AML-193 (cell line): ENCODE measurements at places on chromosomes 7 and 10.
A peak's percentile ranks its signal among the peaks of the same experiment; 100 is the strongest.

- no peak for DNase-seq
These were observed 186.9 kb downstream of the ELFN1 start for GRCh38 chr7:1856888-1857441.

DNA sequence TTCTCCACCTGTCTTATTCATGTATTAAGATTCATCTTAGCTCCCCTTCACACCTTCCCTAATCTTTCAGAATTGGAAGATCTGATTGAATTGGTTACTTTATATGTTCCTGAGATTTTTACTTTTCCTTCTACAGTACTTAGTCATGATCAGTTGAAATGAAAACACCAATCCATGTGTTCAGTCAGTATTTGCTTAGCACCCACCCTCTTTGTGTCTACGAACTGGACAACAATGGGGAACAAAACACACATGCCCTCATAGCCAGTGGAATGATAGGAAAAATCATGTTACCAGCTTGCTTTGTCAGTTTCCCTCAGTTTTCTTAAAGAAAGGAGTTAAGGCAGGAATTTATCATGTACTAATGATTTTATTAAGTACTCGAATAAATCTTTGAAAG is 2.0 kb downstream of the MASTL start:
- DNase-seq, result no peak

- DNase-seq, result no peak
These were observed 1189.6 kb downstream of the SORCS1 start for GRCh38 chr10:105974803-105975456.

GRCh38 chr7:50228148-50228547 is 76.4 kb upstream of the IKZF1 start:
- DNase-seq, result no peak

GRCh38 chr7:3683546-3684539 is 382.8 kb downstream of the SDK1 start:
- no peak for DNase-seq

- DNase-seq, result no peak
These were observed at the start of gene NRCAM for GRCh38 chr7:108455998-108456677. TSS of gene NRCAM (minus strand) at chr7:108456436. CDS start at chr7:108240064, 216,372 bp downstream.

- no peak for DNase-seq
These were observed 131.1 kb upstream of the RSU1 start for GRCh38 chr10:16948361-16948760.

DNA sequence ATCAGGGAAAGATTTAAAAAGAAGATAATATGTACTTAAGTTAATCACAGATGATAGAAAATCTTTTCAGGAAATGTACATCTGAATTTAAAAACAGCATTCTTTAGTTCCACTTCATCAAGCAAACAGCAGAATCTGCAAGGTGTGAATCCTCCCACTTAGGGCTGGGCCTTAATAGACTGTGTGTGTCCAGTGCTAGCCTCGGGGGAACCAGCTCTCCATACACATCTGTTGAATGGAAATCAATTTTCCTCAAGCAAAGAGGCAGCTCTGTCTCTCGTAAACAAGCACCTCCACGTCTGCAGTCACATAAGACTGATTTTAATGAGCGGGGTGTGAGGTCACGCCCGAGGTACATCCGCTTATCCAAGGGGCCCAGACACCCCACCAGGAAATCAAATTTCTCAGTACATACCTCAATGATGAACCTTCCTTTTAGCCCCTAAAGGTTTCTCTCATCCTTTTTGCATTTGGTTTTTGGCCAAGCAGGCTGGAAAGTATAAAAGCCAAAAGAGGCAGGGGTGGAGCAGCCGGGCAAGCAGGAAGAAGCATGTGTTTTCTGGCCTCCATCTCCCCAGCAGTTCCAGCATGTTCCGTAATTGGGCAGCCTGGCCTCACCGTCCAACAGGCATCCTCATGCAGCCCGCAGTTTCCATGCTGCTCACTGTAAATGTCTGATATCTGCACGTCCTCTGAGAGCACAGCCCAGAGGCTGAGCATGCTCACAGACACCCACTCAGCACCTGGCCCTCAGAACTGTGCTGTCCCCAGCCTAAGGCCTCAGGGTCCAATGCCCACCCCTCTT is 131.3 kb downstream of the GLI3 start:
- no peak for DNase-seq

GRCh38 chr10:77872151-77872946 is 54.2 kb downstream of the DLG5 start:
- DNase-seq, result no peak

GRCh38 chr10:8137272-8137681 is 82.8 kb downstream of the GATA3 start:
- DNase-seq, result no peak

DNA sequence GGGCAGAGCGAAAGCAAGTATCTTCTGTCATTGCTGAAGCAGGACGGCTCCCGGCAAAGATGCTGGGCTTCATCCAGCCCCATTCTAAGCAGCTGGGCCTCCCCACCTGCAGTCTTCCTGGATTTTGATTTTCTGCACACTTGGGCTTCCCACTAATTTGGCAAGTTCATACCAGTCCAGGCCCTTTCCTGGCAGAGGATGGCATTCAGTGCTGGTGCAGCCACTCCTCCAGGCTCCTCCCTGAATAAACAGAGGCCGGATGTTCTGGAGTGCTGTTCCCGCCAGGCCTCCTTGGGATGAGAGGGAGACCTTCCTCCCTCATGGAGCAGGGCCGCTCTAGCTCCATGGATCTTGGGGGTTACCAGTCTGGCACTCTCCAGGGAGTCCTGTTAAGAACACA is 3.4 kb downstream of the BAG3 start:
- no peak for DNase-seq

DNA sequence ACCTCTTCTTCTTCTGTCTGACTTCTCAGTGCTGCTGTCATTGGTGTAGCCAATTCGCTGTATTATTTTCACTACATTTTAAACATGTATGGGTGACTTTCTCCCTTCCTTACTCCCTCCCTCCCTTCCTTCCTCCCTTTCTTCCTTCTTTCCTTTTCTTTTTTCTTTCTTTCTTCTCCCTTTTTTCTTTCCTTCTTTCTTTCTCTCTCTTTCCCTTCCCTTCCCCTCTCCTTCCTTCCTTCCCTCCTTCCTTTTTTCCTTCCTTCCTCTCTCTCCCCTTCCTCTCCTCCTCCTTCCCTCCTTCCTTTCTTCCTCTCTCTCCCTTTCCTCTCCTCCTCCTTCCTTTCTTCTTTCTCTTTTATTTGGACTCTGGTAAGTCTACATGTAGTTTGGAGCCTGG is 240.8 kb downstream of the GATA3 start:
- no peak for DNase-seq

GRCh38 chr7:96636979-96637378 is 72.7 kb downstream of the SEM1 start:
- DNase-seq, result no peak

- peak; percentile 28 for DNase-seq
These were observed 5.6 kb upstream of the DKK1 start for GRCh38 chr10:52308251-52309031.
